GM23338 (cell line): ENCODE measurements at places on chromosomes 12 and 14. TPM values are rescaled to one million over a fixed set of nuclear protein-coding genes. Genes with fewer than 3 reads are reported as not detected.
A peak's percentile ranks its signal among the peaks of the same experiment; 100 is the strongest.

FAM90A1 gene
- total RNA-seq, result 0.14 TPM in 1 of 2 replicates, not detected in the other

RBM19 gene
- 44.3 and 56.7 TPM in 2 replicates for total RNA-seq

RPL10L gene
- not detected in 2 replicates for total RNA-seq

USP44 gene
- 243 and 248 TPM in 2 replicates for total RNA-seq

FAIM2 gene
- 0.08 and 2.0 TPM in 2 replicates for total RNA-seq

C12orf57 gene
- total RNA-seq, result 186 and 204 TPM in 2 replicates

RND1 gene
- 7.4 and 10.4 TPM in 2 replicates for total RNA-seq

CMKLR1 gene
- 1.6 and 2.6 TPM in 2 replicates for total RNA-seq

- no peak for DNase-seq
These were observed 272.1 kb downstream of the LRIG3 start for GRCh38 chr12:58648176-58648575.

DNA sequence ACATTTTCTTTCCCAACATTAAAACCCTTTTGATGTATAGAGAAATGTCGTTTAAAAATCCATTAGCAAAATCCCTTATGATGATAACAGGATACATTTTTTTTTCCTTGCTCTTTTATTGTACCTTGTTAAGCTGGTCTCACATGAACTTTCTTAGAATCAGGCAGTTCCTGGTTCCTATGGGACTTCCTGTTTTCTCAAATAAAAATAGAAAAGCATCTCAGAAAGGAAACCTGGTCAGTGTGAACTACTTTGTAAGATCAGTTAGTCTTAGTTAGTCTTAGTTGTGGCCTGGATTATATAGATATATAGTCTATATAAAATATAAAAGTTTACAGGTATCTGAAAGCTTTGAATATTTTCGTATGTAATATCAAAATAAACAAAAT, 40.3 kb downstream of the LEMD3 start:
- DNase-seq, result no peak

DNA sequence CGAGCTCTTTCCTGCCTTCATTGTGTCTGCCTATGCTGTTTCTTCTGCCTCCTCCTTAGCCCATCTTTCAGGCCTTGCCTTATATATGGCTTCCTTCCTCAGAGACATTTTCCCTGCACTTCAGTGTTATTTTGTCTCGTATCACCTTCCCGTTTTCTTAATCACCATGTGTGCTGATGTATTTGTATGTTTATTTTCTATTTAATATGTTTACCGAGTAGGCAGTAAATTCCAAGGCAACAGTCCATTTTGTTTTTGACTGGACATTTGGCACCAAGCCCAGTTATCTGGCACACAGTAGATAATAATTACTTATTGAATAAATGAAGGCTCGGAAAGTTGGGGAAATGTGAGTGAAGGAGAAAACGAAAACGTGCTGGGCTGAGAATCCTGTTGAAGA, 4.6 kb upstream of the POU6F1 start:
- DNase-seq, result no peak

DNA sequence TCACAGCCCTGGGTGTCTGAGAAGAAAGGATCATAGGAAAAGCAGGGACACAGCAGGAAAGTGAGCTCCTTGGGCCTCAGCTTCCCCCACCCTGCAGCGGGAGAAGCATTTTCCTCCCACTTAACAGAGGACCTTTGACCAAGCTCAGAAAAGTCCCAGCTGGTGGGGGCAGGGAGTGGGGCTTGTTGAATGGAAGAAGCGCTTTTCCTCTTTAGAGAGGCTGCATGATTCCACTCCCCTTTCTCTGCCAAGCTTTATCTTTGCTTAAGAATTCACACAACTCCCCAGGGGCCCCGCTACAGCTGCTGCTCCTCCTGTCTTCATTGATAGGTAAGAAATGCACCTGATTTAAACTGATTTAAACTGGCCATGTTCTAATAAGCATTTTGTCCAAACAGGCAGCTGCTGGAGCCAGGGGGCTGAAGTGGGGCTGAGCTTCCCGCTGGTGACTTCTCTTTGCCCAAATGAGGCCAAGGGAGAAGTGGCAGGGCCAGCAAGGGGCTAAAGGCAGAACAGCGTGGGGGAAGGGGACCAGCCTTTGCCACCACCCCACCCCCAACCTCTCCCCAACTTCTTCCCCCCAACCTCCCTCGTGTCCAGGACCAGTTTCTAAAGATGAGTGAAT, 1.7 kb upstream of the PAPLN start:
- DNase-seq, result peak; percentile 83

GRCh38 chr14:50529288-50530179, 2.8 kb downstream of the MAP4K5 start:
- DNase-seq, result no peak

GRCh38 chr14:61140271-61140670, 140.9 kb downstream of the TMEM30B start:
- no peak for DNase-seq

DNA sequence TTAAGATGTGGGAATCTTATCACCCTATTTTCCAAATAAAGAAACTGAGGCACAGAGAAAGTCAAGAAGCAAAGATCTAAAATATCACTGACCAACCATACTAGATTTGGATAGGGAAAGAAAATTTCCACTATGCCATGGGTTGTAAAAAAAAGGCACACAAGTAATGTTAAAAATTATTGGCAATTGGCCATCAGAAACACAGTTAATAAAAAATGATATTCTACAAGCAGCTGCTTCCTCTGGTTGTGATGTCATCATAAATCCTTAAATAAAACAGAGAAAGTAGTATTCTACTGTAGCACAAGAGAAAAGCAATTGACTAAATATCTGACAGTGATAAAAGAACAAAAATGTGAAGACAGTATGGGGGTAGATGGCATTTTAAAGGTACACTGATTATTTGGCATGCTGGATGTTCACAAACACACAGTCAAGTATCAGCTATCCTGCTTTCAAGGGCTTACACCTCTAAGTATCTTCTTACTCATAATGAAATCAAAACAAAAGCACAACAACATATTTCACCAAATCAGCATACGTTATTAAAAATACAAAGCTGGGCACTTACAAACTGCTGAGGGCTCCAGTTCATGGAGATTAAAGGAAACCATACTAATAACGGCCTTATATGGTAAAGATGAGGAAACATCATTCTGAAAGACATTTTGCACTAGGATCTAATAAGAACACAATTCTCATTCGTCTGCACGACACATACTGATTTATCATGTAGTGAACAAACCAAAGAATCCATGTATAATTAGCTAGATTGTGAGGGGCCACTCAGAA, 45.7 kb downstream of the CORO1C start:
- DNase-seq, result no peak

DNA sequence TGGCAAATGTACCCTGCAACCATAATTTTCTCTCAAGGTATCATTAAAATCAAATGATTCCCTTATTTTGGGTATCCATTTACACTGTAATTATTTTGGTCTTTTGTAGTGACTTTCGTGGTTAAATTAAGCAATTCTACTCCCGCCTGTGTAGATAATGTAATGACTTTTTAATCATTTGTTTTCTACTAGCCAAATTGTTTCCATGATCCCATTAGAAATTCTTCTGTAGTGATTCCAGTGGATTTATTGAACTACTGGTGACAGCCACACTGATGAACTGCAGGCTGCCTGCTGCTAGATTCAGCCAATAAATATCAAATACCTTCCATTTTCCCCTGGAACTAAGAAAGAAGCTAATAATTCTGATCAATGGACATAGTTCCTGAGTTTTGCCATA, 96.0 kb downstream of the WIF1 start:
- no peak for DNase-seq

- no peak for DNase-seq
These were observed 54.2 kb upstream of the OR5AU1 start for GRCh38 chr14:21210023-21210422.

GRCh38 chr12:80293347-80293746, 150.7 kb upstream of the PTPRQ start:
- DNase-seq, result no peak

- DNase-seq, result peak; percentile 94
These were observed 1.3 kb upstream of the ANKRD9 start for GRCh38 chr14:102510616-102511520.

- DNase-seq, result no peak
These were observed 157.4 kb downstream of the DACT1 start for GRCh38 chr14:58794993-58795762.

GRCh38 chr14:90815822-90816662, at the start of gene TTC7B:
Gene TTC7B (minus strand): TSS chr14:90816430. CDS start chr14:90816295, 135 bp downstream.
- peak; percentile 72 for DNase-seq
